Pulmonary artery endothelial cell (primary cell): ENCODE measurements at places on chromosomes 7 and 10.

DNA sequence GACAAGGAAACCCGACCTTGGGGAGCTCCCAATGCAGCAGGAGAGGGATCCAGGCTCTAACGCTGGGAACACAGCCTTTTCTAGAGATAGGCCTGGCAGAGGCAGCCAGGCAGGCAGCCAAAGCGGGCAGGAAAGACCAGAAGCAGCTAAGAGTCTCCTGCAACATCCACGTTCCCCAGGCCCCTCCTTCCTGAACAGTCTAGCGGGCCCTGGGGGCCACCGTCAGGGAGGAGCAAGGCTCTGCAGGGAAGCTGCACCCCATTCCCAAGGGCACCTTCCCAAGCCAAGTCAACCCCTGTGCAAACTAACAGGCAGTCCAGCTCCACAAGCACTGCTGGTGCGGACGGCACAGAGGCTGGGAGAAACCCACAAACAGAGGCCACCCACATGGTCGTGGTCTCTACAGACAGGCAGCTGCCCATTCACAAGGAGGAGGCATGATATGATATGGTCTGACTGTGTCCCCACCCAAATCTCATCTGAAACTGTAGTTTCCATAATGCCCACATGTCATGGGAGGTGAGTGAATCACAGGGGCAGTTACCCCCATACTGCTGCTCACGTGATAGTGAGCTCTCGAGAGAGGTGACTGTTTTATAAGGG lies 115.7 kb downstream of the MAD1L1 start:
- DNase-seq: no peak

GRCh38 chr10:77202857-77203256 lies 434.8 kb downstream of the KCNMA1 start:
- no peak for DNase-seq

GRCh38 chr10:31977440-31978155 lies 49.0 kb upstream of the ARHGAP12 start:
- peak; percentile 85 for DNase-seq

DNA sequence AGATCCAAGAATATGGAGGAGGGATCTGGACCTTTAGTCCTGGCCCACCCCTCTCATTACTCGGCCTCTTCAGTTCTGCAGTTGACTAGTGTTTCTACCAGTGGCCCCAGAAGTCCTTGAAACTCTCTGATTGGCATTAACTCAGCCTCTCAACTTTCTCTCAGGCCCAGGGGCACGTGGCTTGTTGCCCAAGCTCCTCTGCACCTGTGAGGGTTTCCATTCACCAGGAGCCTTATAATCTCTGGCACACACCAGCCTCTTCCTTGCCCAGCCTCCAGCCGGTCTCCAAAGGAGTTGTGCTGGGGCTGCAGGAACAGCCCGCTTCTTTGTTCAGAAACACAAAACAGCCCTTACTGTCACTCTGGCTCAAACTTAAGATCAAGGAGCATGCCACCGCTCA lies 47.6 kb upstream of the ZPBP start:
- no peak for DNase-seq

- DNase-seq: no peak
Observed at GRCh38 chr7:92366730-92367129, 80.6 kb upstream of the GATAD1 start.

DNA sequence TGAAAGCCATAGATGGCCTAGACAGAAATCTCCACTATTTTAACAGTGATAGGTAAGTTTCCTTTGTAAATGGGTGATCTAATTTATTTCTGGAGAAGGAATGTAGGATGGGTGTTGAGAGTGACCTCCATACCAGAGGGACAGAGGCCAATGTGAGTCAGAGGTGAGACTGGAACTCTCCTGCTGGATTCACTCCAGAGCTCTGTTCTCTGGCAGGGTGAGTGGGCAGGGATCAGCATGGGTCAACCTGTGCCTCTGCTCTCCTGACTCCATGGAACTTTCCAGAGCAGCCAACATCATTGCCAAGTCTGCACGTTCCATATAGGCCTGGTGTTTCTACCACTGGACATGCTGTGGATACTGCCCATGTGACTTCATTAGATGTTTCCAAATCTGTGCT lies 11.4 kb downstream of the AKR1C3 start:
- no peak for DNase-seq

DNA sequence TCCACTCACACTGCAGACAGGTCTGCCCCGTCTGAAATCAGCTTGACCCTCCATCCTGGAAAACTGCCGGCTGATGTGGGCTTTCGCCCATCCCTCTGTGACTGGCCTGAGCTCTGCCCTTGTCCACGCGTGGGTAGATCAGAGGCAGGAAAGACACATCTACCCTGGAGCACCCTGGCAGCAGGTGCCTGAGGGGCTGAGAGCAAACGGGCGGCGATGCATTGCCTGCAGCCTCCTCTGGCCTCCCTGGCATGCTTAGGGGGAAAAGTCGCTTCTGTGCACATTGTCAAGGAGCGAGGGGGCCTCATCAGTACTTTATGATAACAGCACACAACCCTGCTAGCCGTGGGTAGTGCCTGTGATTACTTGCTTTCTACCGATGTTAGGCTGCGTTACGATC lies 109.4 kb downstream of the ADARB2 start:
- DNase-seq: no peak

- DNase-seq: no peak
Observed at GRCh38 chr10:31902625-31903024, 26.0 kb downstream of the ARHGAP12 start.

DNA sequence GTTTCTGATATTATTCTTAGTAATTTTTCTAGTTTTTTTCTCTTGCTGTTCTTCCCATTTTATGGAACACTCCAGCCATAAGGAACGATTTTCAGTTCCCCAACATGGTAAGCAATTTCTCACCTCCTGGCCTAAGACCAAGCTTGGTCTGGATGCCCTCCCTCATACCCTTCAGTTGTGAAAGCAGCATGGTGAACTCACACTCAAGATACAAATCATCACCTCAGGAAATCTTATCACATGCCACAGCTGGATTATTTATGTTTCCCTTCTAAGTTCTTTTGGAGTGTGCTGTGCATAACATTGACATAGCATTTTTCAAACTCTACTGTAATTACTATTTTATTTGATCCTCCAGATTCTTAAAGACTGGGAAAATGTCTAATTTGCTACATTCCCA lies 216.6 kb downstream of the AGMO start:
- DNase-seq: no peak

- DNase-seq: no peak
Observed at GRCh38 chr7:84389242-84389641, 194.7 kb upstream of the SEMA3A start.

DNA sequence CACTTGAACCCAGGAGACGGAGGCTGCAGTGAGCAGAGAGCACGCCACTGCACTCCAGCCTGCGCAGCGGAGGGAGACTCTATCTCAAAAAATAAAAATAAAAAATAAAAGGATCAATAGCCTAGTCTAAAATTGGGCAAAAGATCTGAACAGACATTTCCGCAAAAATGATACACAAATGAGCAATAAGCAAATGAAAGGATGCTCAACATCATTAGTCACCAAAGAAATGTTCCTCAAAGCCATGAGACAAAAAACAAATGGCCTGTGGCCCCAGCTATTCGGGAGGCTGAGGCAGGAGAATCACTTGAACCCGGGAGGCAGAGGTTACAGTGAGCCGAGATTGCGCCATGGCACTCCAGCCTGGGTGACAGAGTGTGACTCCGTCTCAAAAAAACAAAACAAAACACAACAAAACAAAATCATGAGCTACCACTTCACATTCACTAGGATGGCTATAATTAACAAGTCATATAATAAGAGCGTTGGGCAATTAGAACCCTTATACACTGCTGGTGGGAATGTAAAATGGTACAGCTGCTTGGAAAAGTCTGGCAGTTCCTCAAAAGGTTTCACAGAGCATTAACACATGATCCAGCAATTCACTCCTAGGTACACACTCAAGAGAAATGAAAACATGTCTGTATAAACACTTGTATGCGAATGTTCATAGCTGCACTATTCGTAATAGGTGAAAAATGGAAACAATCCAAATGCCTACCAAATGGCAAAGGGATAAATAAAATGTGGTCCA lies 3.1 kb downstream of the DAGLB start:
- no peak for DNase-seq

GRCh38 chr10:75599875-75600648 lies 168.6 kb downstream of the LRMDA start:
- DNase-seq: no peak

DNA sequence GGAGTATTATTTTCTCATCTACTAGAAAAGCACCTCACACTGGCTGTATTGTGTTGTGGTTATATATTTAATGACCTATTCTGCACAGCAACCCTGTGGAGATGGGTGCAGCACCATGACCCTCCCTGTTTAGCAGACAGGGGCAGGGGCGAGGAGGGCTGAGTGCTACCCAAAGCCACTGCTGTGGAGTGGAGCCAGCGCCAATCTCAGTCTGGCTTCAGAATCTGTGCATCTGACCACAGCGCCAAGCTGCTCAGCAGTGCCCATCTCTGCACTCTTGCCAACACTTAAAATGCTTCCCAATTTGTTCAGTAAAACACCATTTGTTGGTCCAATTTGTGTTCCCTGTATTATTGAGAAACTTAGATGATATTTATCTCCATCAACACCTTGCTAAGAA lies 239.1 kb downstream of the ZMYND11 start:
- no peak for DNase-seq

DNA sequence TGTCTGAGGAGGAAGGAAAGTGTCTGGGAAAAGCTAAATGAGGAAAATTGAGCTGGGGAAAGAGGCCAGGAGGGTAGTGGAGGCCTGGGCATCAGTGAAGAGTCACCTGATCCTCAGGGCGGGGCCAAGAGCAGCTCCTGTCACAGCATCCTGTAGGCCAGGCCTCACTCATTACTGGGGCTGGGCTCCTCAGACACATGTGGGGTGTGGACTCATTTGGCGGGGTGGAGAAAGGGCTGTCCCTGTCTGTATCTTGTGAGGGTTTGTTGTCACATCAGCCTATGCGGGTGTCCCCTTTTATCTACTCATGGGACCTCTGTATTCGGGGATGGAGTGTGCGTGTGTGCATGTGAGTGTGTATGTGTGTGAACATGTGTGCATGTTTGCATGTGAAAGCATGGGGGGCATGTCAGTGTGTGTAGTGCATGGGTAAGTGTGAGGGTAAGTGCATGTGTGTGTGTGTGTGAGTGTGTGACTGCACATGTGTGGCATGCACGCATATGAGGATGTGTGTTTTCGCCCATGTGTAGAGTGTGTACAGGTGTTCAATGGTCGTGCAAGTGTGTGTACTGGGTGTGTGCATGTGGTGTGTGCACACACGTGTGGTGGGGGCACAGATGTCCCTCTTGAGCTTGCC lies 67.8 kb downstream of the RAMP3 start:
- no peak for DNase-seq

GRCh38 chr7:11714676-11715075 lies 117.3 kb downstream of the THSD7A start:
- DNase-seq: no peak
